ENCODE measurements at places on chromosomes 4 and X.

- DNase-seq, result no peak
Observed at GRCh38 chr4:96383349-96383748, 543.5 kb downstream of the PDHA2 start.

GRCh38 chr4:111020961-111021360 lies 398.1 kb upstream of the PITX2 start:
- no peak for DNase-seq

- DNase-seq, result no peak
Observed at GRCh38 chr4:13711233-13711785, 83.8 kb upstream of the BOD1L1 start.

GRCh38 chrX:287670-288069 lies 6.5 kb downstream of the PLCXD1 start:
- DNase-seq, result no peak

DNA sequence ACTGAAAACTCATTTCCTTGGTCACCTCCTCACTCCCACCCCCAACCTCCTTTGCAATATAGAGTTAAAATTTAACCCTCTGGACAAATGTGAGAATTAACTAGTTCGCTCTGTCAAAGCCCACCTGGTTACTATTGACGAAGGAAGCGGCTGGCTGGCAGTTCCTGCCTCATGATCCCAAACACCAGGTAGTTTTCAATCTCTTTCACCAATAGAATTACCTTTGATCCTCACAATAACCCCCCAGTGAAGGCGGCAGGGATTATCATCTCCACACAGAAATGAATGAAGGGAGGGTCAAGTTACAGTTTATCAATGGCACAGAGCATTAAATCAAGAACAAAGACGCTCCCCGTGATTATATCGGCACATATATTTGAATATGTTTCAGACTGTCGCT lies 65.7 kb upstream of the TTC29 start:
- DNase-seq, result no peak

GRCh38 chr4:181418496-181418895 lies 824.7 kb upstream of the TENM3 start:
- DNase-seq, result no peak

- no peak for DNase-seq
Observed at GRCh38 chr4:41282366-41282765, 25.6 kb downstream of the UCHL1 start.

DNA sequence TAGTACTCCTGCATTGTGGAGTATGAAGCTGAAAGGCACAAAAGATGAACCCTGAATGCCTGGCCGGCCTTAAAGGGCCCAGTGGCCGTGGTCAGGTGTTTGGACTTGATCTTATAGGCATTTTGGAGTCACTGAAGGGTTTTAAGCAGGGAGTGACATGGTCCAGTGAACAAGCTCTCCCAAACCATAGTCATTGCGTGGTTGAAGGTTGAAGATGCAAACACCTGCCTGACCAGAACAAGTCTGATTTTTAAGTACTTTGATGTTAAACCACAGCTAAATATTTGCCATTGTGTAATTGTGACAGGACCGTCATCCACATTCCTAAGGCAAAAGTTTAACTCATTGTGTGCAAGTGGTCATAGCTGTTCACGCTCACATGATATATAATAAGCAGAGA lies 3.3 kb downstream of the STK32B start:
- DNase-seq, result no peak

DNA sequence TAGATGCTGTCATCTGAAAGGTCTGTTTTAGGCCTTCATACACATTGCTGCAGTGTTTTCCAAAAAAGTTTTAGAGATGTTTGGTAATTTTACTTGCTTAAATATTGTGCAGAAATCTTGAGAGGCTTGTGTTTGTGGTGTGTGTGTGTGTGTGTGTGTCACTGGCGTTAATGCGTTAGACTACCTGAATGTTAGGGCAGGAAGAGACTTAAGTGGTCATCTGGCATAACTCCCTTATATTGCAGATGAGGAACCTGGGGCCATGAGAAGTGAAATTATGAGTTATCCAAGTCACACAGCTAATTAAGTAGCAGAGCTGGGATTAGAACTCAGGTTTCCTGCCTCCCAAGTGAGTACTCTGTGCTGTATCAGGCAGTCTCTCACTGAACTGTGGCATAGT lies 1.4 kb downstream of the LSM6 start:
- DNase-seq, result no peak

DNA sequence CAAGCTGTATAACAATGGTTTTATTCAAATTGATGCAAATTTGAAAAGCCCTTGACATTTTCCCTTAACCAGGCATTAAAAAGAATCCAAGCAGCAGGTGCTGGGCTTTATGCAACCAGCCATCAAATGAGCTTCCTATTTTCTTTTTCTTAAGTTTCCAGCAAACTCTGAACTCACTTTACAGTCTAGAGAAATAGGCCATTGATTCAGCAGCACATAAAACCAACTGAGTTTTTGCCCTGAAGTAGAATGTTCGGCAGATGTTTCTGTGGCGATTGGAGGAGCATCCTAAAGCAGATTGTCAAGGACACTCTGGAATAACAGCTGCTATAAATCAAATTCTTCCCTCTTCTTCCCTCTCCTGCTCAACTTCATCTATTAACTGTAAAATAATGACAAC lies 582.8 kb upstream of the CPEB2 start:
- no peak for DNase-seq

DNA sequence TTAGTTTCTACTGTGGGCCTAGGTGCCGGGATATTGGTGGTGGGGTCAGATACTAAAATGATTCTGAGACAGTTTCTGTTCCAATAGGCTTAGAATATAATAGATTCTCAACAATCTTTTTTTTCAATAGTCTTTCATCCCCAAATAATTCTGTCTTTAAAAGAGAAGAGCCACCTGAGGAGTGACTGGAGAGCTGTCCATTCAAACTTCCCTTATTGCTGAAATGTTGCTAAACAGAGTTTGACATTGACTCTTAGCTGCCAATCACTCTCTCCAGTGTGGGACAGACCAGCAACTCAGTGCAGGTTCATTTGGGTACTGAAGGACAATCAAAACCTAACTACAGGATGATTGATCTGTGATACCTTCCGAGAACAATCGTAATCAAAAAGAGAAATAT lies 12.4 kb upstream of the ADH7 start:
- no peak for DNase-seq

GRCh38 chrX:129984111-129984958 lies 1.9 kb downstream of the BCORL1 start:
- peak; percentile 21 for DNase-seq

DNA sequence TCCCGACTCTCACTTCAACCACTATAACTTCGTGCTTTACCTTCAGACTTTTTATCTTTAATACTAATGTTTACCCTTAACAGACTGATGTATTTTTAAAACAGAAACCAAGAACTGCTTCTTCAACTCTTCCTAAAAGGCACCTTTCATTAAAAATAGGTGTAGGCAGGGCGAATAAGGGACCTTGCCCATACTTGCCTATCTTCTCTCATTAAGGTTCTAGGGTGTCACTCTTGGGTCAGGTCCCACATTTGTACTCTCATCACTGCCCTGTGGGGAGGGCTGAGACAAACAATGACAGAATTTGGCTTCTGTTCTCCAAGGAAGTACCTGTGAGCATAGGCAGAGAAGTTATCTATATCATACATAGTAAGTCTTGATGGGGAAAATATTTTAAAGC lies 69.7 kb downstream of the ANKRD50 start:
- DNase-seq, result no peak

- DNase-seq, result no peak
Observed at GRCh38 chr4:109589119-109589518, 29.1 kb downstream of the MCUB start.

GRCh38 chr4:13957871-13958270 lies 330.3 kb upstream of the BOD1L1 start:
- no peak for DNase-seq

DNA sequence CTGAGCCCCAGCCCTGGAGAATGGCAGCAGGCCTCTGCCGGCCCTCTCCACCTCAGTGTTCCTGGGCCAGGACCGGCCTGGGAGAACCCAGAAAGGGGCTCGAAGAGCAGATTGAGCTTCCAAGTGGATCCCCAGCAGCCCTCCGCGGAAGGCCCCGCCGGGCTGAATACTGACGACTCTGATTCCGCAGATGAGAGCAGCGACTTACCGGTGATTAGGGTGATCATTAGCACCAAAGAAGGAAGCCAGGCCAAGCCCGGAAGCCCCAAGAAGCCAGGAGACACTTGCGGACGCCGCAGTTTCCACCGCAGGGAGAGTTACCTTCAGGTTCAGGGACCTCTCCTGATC lies 876 bp downstream of the LOC101059915 start:
- DNase-seq, result no peak

DNA sequence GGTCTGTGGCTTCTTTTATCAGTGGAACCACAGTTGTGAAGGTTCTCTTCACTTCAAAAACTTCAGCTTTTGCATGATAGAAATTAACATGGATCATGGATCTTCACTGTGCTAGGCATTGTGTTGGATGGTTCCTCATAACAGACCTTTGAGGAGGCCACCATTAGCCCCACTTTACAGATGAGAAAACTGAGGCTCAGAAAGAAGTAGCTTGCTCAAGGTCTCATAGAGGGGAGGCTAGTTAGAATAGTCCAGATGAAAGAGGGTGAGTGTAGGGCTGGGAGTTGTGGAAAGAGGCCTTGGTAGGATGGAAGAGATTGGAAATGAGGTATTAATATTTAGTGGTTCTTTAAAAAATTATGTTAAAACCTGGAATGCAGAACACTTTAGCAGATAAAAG lies 2.6 kb downstream of the TSR2 start:
- DNase-seq, result no peak

- no peak for DNase-seq
Observed at GRCh38 chr4:116632269-116632668, 453.1 kb downstream of the TRAM1L1 start.

DNA sequence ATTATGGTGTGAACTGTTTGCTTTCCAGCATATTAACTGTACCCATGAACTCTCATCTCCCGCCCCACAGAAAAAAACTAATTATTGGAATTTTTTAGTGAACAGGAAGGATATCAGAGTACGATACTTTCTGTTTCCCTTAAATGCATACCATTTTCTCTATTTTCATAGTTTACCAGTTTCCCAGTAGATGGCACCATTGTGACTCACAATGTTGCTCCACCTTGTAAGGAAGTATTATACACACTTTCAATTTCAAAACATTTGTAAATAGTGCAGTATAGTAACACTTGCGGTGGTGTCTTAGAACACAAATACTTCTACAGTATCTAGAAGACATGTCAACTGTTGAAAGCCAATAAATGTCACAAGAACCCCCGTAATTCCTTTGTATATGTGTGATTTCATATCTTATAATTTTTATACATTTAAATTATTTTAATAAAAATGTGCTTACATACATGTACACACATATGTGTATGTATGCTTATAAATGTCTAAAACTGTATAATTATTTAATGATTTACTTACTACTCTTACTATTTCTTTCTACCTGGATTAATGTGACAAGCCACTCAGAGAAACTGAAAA lies 167.3 kb downstream of the SLIT2 start:
- no peak for DNase-seq

DNA sequence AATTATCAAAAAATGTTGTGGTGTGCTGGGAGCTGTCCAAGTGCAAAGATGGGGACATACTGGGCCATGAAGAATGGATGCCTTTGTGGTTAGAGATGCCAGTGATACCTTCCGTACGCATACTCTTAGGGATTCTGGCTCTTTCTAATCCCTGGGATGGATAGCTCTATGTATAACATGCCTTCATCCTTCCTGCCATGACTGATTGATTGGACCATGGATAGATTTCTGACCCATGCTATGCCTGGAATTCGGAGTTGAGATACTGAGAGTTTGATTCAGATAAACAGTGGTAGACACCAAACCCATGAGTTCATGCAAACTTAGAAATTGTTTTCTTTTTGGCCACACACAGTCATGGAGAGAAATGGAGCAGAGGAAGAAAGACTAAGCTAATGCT lies 147.2 kb upstream of the WDFY3 start:
- no peak for DNase-seq

DNA sequence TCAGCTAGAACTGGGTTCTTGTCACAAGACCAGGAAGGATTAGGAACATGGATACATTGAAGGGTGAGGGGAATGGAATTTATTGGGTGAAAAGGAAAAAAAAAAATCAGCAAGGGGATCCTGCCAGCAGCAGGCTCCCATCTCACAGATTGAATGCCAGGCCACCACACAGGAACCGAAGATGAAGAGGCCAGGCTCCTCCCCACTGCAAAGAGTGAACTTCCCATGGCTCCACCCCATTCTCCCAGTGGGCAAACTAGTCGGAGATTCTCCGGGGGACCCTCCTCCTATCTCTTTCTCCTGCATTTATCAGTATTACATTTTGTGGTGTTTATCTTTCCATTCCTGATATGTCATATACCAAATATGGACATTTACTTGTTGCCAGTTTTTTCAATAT lies 46.0 kb upstream of the MAGED1 start:
- no peak for DNase-seq

DNA sequence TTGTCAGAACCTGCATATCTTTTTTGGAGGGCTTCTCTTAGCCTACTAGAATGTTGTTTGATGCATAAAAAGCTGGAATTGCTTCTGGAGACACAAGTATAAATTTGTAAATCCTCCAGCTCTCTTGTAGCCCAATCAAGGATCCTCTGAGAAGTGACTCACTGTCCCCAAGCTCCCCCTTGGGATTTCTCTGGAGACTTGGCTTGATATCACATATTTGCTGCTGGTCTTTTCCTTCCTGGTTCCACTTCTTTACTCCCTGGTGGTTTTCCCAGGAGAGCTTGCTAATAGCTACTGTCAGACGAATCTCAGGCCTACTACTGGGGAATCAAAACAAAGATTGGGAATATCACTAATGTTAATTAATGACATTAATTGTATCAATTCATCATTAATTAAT lies 173.1 kb downstream of the STK32B start:
- no peak for DNase-seq

- DNase-seq, result no peak
Observed at GRCh38 chr4:1376841-1377605, 29.2 kb downstream of the NKX1-1 start.

DNA sequence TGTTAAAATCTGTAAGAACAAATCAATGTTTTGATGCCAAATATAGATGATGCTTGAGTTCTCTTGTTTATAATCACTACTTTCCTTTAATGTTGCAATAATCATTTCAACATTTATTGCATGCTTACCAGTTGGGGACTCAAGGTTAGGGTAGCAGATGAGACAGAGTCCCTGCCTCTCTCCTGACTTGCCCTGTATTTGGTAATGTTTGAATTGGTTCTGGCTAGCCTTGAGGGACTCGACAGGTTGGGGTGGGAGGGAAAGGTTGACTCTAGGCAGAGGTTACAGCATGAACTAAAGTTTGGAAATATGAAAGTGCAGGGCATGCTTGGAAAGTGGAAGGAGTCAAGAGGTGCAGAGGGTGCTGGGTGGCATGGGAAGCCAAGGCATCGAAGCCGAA lies 2.0 kb downstream of the SEC24B start:
- DNase-seq, result no peak

DNA sequence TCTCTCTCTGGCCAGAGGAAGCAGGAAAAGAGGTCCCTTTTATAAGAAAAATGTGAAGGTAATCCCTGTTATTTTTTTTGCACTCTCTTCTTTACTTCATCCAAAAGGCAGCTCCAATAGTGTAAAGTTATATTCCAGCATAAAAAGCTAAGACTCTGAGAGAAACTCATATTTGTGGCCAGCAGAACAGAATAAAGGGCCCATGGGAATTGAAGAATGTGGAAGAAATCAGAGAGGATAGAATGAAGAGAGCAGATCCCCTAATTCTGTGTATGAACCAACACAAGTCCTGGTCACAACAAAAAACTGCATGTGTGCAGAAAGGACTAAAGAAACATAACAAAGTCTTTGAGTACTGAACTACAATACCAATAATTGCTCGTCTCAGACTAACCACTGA lies 22.3 kb downstream of the RPS6KA6 start:
- DNase-seq, result no peak
